ENCODE measurements at places on chromosomes 2 and 18.

- DNase-seq: no peak
Observed at GRCh38 chr2:214232271-214232670, 178.6 kb upstream of the VWC2L start.

GRCh38 chr2:63514781-63515180 is 73.5 kb downstream of the WDPCP start:
- no peak for DNase-seq

DNA sequence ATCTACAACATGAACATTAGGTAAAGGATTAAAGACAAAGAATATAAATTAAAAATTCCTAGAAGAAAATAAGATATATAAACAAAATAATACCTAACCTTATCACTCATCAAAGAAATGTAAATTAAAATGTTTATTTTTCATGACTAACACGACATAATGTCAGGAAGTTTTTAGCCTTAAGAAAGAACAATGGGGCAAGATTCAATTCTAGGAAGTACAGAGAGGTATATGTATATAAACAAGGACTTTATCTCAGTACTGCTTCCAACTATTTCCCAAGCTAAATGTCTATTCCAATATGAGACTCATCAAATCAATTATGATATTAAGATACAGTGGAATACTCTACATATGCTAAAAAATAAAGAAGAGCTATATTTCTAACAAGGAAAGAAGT is 44.1 kb downstream of the TTC21B start:
- DNase-seq: no peak

DNA sequence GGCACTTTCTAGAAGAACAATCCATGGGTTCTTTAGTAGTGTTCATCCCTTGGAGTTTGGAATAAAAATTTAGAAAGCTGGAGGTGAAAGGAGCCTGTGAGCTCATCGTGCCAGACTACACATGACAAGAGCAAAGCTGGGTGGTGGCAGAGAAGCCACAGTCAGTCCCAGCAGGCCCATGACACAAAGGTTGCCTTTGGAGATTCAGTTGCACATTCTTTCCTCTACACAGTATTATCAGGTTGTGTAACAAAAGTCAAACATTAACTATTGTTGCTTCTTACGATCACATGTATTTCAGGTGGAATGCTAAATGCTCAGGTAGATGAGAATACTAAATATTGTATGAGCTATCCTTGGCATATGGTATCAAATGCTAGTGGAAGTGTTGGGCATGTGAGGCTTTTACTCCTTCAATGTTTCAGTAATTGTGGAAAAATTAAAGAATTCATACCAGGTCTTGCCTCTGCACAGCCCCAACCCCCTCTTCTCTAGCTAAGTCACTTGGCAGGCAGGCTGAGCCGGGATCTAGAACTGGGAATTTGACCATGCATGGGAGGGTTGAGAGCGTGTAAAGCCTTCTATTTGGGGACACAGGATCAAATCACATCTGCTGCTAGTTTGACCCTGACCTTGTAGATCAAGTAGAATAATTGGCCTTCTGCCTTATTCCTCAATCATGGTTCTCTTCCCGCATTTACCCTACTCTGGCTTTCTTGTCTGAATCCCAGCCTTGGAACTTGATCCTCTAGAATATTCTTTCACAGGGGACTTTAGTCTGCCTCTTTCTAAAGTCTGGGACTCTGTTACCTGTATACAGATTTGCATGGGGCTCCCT is 230.9 kb downstream of the GCA start:
- no peak for DNase-seq

DNA sequence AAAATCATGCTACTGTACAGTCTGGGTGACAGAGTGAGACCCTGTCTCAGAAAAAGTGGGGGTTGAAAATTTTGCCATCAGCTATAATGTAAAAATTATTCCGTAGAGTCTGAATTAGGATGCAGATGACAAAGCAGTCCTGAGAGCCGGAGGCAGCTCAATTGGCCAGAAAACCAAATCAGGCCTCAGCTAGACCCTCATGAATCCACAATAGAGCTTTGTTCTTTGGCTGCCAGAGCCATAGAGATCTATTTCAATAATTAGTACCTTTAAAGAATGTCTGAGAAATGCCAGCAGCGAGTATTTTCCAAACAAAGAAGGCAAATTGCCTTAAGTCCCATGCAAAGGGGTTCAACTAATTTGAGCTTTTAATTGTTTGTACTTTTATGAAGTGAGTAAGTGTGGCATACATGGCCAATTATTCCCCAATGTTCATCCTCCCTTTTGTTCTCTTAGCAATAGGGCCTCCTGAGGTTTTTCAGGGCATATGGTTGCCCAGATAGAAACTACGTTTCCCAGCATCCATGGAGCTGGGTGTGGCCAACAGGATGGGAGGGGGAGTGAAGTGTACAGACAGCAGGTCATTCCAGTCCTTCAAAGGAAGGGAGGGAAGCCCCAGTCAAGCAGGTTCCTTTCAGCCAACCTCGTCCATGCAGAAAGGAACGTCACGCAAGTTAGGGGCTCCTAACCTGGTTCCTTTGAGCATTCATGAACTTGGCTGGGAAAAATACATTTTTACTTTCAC is 211.3 kb upstream of the APCDD1 start:
- no peak for DNase-seq

DNA sequence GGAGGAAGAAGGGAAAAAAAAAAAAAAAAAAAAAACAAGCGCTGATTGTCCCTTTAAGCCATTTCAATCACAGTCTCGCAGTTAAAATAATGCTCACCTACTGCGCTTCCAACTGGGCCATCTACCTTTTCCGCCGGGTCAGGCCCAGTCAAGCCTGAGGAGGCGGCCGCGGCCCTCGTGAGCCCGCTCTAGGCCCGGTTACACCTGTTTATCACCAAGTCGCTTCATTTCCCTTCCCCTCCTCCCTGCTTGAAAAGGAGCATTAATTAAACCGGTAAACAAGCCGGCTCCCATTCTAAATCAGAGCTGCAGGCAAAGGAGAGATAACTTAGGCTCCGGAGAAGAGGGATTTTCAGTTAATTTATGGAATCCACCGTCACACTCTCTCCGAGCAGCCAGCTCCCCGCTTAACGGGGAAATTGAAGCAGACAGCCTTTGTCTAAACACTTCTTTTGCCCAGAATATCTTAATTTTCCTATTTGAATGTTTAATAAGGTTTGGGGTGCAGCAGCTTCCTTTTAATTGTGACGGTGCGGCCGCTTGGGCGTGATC is 140.1 kb upstream of the SIX3 start:
- no peak for DNase-seq

GRCh38 chr2:16785149-16785548 is 119.5 kb upstream of the CYRIA start:
- DNase-seq: no peak

- no peak for DNase-seq
Observed at GRCh38 chr2:239329284-239329971, 71.4 kb downstream of the HDAC4 start.

- DNase-seq: no peak
Observed at GRCh38 chr2:54767921-54768320, 44.5 kb downstream of the EML6 start.

GRCh38 chr2:235052514-235053354 is 100.9 kb downstream of the SH3BP4 start:
- no peak for DNase-seq

GRCh38 chr2:37344453-37345361 is at the start of gene QPCT:
Gene QPCT, plus strand, starts transcription at chr2:37344630. Its CDS starts 102 bp downstream, at chr2:37344732.
- peak; percentile 56 for DNase-seq

- no peak for DNase-seq
Observed at GRCh38 chr2:26816893-26817292, 31.0 kb downstream of the CENPA start.

All from NCI-H187 (cell line).